Activated T-cell treated with anti-CD3 and anti-CD28 coated beads, Interleukin-2, amount 50 U/mL, for 48 hours (primary cell): ENCODE measurements at places on chromosomes 5 and 9.

DNA sequence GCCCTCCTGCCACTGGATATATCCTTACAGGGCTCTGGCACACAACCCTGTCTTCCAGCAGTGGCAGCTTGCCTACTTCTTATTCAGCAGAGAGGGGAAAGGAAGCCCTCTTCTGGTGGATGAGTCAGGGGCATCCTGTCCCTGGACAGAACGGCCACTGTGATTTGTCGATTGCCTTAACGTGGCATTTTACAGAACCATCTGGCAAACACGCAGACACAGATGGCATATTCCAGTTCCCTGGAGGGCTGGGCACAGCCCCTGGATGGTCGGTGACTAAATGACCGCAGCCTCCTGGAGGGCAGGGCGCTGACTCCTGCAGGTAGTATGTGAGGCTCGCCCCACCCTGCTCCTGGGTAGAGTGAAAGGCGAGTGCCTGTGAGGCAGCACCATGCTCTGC lies 62.1 kb downstream of the DCP2 start:
- DNase-seq: no peak

GRCh38 chr5:39073767-39074016 lies 507 bp downstream of the RICTOR start:
- peak; percentile 72 for DNase-seq

DNA sequence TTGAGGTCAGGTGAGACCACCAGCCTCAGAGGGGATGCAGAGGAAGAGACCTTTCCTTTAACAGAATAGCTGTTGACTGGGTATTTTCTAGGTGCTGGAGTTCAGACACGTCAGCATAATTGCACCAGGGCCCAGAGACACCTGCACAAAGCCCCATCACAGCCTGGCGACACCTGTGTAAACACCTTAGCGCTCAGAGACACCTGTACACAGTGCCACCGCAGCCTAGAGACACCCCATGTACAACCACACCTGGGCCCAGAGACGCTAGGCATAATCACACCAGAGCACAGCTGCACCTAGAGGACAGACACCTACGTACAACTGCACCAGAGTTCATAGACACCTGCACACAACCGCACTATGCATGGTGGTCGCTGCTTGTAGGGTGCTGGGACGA lies 1.0 kb downstream of the TRIP13 start:
- no peak for DNase-seq

- DNase-seq: no peak
Measured at GRCh38 chr9:86521977-86522376, 167.8 kb upstream of the TUT7 start.

GRCh38 chr9:134544388-134545214 lies 97.0 kb upstream of the COL5A1 start:
- DNase-seq: no peak

DNA sequence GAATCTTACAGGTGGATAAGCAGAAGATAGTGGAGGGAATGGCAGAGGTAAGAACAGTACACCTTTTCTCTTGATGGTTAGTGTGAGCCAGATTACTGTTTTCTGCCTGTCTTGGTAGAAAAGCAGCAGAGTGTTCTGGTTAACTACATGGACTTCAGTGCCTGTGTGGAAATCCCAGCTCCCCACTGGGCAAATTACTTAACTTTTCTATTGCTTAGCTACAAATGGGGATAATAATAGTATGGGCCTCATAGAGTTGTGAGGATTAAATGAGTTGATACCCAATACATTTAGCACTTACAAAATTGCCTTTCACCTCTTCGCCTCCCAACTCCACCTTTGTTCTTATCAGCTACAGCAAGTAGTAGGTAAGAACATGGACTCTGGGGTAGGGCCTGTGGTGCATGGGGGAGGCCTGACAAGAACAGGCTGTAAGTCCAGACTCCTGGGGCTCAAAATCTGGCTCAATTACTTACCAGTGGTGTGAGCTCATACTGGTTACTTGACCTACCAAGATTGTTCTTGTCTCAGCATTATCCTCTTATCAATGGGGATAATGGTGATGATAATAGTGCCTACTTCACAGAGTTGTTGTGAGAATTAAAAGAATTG lies 125.1 kb downstream of the LIFR start:
- DNase-seq: no peak

GRCh38 chr5:169063316-169063953 lies 237.5 kb downstream of the SLIT3 start:
- DNase-seq: no peak

GRCh38 chr9:4844056-4844838 lies 51.5 kb downstream of the RCL1 start:
- no peak for DNase-seq

DNA sequence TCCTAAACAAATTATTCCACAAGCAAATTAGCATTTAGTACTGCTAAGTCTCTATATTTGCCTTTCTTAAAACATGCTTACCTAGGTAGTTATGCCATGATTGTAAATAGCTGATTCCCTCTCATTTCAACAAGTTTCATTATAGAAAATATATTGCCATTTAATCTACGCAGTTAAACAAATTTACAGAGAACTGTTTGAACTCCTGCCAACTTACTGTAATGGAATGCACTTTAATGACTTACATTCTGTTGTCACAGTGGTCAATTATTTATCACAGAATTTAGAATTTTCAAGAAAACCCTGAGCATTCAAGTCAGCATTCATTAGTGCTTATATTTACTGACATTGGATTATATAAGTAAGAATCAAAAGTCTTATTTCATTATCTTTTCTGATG lies 19.6 kb downstream of the SLC38A9 start:
- no peak for DNase-seq

DNA sequence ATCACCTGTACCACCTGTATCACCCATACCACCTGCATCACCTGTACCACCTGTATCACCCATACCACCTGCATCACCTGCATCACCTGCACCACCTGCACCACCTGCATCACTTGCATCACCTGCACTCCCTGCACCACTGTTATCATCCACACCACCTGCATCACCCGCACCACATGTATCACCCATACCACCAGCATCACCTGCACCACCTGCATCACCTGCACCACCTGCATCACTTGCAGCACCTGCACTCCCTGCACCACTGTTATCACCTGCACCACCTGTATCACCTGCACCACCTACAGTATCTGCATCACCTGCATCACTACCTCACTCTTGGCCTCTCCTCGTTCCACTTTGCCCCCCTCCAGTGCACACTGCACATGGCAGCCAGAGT lies 63.2 kb upstream of the CKMT2 start:
- DNase-seq: no peak

DNA sequence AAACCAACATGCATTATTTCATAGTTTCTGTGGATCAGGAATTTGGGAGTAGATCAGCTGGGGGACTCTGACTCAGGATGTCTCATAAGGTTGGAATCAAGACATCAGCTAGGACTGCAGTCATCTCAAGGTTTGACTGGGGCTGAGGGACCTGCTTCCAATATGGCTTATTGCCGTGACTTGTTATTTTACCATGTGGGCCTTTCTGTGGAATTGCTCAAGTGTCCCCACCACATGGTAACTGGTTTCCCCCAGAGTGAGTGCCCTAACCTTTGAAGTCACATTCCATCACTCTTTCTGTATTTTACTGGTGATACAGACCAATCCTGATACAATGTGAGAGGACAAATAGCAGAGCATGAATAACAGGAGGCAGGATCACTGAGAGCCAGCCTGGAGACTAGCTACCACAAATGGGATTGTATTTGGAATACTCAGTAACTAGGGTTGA lies 70.2 kb upstream of the ELL2 start:
- DNase-seq: no peak

DNA sequence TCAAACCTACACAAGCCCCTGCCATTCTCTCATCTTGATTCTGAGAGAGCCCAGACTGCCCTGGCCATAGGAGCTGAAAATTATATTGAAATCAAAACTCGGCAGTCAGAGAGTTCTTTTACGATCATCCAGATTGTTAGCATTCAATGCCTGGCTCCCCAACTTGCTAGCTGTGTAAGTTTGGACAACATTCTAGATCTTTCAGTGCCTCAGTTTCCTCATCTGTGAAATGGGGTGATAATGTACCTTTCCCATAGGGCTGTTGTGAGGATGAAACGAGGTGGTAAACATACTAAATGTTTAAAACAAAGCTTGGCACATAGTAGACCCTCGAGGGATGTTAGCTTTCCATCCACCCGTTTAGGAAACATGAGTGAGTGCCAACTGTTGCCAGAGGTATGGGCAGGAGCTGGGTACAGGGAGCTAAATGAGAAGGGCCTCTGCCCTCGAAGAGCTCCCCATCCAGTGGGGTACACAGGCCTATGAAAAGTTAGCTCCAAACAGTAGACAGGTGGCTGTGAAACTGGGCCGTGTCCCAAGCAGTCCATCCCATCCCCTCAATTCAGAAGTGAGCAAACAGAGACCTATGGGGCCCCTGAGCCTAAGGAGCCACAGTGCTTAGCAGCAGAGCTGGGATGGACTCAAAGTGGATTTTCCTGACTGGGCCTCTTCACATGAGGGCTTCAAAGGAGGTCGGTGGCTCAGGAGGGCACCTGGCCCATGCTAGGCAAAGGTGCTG lies 17.3 kb upstream of the IGFBPL1 start:
- no peak for DNase-seq

- DNase-seq: no peak
Measured at GRCh38 chr5:147552897-147553296, 43.0 kb upstream of the DPYSL3 start.

DNA sequence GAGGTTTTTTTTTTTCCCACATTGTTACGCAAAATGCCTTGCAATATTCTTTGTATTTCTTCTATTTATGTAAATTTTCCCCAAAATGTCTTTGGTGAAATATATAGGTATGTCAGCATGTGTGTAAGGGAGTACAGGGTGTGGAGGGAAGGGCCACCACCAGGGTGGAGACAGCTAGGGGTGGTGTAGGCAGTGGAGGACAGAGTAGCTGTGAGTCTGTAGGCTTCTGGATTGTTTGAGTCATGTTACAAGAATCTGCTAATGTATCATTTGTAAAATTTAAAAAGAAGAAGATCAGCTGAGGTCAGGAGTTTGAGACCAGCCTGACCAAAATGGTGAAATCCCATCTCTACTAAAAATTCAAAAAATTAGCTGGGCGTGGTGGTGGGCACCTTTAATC lies 175.5 kb downstream of the NXNL2 start:
- DNase-seq: no peak

DNA sequence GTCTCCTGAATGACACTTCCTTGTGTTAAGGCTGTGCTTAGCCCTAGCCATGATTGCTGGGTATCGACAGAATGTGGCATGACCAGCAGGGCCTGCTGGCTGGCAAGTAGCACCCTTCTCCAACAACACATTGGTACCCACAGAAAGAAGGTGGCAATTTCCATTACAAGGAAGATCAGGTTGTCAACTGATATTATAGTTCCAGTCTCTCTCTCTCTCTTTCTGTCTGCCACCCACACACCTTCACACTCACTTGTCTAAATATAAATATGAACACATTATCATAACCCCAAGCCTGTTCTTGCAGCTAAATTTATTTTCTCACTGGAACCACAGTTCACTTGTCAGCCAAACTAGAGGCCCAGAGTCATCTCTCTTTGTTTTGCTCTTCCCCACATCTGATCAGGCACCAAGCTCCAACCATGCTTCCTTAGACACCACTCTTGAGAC lies 408.1 kb upstream of the PIK3R1 start:
- no peak for DNase-seq

- DNase-seq: peak; percentile 9
Measured at GRCh38 chr9:93303258-93303771, 119.4 kb downstream of the WNK2 start.

DNA sequence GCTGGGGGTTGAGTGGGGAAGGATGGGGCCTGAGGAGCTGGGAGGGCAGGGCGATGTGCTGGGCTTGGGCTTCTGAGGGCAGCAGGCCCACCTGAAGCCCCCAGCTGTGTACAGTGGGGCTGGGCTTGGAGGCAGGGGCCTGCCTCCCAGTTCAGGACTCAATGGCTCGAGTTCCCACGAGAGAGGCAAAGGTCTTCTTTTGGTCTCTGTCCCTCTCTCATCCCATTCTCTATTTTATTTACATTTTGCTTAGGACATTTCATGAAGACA lies 180.6 kb downstream of the MACROH2A1 start:
- no peak for DNase-seq

DNA sequence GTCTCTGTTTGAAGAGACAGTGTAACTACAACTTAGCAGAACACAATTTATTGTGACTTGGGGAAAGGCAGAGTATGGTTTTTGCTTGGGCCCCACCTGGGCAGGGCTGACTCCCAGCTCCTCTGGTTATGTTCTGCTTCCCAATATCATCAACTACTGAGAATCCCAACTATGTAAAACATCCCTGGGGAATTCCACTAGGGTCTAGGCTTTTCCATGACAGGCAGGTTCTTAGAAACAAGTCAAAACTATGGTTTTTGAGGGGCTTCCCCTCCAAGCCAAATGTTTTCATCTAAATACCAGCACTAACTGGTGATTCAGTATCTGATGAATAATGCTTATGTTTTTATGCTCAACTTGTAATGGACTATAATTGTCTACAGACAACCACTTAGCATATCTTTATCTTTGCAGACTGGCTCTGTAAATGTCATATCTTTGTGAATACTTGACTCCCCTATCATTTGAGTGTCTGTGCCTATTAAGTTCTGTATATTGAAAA lies 409.5 kb downstream of the PDE4D start:
- no peak for DNase-seq

DNA sequence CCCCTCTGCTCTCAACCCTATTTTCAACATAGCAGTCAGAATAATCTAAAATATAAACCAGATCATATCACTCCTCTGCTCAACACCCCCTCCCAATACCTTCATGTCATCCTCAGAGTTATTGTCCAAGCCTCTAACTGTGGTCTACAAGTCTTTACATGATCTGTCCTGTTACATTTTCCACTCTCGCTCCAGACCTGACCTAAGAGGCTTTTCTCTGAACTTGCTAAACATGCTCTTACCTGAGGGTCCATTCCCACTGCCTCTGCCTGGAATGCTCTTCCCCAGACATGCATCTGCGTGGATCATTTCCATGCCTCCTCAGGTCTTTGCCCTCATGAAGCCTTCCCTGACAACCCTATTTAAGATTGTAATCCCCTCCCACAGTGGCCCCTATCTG lies 12.0 kb downstream of the NIPSNAP3B start:
- no peak for DNase-seq

GRCh38 chr9:129575818-129576217 lies 45.1 kb downstream of the C9orf50 start:
- no peak for DNase-seq

GRCh38 chr5:169126481-169127021 lies 174.4 kb downstream of the SLIT3 start:
- no peak for DNase-seq

GRCh38 chr5:77643654-77644370 lies 5.3 kb upstream of the OTP start:
- DNase-seq: no peak

GRCh38 chr9:27485158-27485557 lies 38.9 kb upstream of the IFNK start:
- no peak for DNase-seq
